ENCODE measurements at places on chromosomes 16 and 17.

DNA sequence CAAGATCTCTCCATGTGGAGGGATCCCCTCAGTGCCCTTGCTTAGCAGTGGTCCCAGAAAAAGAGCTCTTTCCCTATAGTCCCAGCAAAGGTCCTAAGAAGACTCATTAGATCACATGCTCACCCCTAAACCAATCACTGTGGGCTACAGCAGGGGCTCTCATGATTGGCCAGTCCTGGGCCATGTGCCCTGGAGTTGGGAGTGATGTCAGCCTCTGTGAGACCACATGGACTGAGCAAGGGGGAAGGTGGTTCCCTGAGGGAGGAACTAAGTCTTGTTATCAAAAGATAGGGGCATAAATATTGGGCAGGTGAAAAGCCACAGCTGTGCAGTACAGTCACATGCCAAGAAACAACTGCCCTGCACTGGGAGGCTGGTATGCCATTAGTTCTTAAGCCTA lies 51.3 kb downstream of the SCNN1B start:
- no peak for DNase-seq

GRCh38 chr16:55835581-55835980 lies 2.7 kb upstream of the CES1 start:
- no peak for DNase-seq

- DNase-seq, result peak; percentile 84
These were observed at the start of gene OSGIN1 for GRCh38 chr16:83952940-83953795. Gene OSGIN1 (plus strand): TSS chr16:83953240. CDS start chr16:83957672, 4,432 bp downstream.

GRCh38 chr17:71511266-71511995 lies 609.4 kb upstream of the SOX9 start:
- no peak for DNase-seq

DNA sequence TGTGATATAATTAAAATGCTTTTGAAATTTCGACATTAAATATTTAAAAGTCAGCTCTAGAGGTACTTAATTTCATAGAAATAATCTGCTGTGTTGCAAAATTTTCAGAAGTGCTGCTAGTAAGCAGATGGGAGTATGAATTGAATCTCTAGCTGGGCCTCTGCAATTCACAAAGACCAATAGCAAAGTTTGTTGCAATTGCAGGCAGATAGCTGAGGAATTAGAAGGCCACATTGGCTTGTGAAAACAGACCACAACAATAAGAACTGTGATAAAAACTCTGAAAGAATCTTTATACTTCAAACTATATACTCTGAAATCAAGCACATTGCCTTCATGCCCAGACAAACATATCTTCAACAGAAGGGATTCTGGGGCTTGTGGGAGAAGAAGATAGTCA lies 636.3 kb upstream of the SOX9 start:
- DNase-seq, result no peak

DNA sequence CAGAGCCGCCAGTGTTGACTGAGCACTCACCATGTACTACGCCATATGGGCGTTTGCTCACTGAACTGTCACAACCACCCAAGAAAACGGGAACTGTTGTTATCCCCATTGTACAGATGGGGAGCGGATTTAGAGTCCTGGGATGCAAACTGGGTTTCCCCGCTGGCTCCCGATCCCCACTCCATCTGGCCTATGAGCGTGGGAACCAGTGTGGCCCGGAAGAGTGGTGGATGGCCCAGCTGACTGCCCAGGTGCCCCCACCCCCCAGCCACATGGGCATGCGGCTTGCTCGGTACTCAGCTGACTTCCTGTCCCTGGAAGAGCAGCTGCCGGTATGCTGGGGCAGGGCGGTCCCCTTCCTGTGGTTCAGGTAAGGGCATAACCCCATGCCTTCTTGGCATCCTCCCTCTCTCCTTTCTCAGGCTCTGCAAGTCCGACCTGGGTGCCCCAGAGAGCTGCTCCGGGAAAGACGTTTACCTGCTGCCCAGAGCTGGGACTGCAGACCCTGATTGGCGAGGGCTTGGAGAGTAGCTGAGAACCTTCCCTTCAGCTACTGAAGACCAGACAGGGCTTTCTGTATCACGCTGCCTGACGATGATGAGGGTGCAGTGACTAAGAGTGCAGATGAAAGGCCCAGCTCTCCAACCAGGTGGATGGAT lies 16.2 kb downstream of the SOCS3 start:
- peak; percentile 75 for DNase-seq

DNA sequence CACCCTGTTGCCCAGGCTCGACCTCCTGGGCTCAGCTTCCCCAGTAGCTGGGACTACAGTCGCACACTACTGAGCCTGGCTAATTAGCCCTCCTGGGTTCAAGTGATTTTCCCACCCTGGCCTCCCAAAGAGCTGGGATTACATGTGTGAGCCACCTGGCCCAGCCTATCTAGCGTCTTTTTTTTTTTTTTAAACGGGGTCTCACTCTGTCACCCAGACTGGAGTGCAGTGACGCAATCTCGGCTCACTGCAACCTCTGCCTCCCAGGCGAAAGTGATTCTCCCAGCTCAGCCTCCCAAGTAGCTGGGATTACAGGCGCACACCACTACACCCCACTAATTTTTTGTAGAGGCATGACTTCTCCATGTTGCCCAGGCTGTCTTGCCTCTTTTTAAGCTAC lies 33.3 kb downstream of the GLG1 start:
- DNase-seq, result no peak

DNA sequence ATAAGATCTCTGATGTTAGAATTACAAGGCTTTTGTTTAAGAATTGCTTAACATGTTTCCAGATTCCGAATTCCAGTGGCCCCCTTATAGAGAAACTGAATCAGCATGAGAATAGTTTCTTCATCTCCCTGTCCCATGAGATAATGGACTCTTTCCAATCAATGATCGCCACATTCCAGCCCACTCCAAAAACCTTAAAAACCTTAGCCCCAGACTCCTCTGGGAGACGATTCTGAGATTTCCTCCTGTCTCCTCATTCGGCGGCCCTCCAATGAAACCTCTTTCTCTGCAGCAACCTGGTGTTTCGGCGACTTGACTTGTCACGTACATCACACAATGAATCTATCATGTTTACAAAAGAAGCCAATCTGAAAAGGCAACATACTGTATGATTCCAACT lies 197.1 kb upstream of the PSMD7 start:
- DNase-seq, result no peak

DNA sequence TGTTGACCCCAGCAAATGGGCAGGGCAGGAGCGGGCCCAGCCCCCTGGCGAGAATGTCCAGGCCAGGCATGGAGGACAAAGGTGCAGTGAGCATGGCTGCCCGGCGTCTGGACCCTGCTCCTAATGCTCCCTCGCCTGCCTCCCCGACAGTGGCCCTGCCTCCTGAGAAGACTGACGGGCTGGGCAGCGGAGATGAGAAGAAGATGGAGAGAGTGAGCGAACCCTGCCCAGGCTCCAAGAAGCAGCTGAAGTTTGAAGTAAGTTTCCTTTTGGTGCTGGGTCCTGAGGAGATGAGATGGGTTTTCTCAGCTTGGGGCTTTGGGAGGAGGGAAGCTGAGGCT lies 59.7 kb downstream of the SNX20 start:
- DNase-seq, result no peak

GRCh38 chr17:58052945-58053715 lies 30.1 kb upstream of the DYNLL2 start:
- DNase-seq, result no peak

DNA sequence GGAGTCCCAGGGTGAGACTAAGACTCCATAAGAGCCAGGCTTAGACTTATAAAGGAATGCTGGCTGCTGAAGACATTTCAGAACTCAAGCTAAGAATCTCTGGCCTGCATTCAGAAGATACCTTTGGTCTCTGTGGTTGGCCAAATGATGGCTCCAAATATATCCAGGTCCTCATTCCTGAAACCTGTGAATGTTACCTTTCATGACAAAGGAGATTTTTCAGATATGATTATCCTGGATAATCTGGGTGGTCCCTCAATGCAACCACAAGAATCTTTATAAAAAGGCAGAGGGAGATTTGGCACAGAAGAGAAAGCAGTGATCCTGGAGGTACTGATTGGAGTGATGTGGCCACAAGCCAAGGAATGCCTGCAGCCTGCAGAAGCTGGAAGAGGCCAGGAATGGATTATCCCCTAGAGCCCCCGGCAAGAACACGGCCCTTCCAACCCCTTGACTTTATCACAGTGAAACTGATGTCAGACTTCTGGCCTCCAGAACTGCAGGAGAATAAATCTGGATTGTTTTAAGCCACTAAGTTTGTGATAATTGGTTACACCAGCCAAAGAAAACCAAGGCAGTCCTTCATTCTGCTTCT lies 253.3 kb downstream of the SLC39A11 start:
- no peak for DNase-seq

DNA sequence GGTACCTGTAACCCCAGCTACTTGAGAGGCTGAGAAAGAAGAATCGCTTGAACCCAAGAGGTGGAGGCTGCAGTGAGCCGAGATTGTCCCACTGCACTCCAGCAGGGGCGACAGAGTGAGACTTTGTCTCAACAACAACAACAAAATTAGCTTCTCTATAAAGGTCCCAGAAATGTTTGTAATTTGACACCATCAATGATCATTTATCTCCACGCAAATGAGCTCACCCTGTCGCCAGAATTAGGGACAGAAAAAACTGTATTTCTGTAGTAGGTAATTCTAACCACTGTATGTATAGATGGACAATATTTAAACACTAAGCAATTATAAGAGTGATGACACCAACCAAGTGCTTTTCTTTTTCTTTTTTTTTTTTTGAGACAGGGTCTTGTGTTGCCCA lies 10.7 kb downstream of the C17orf78 start:
- DNase-seq, result no peak

DNA sequence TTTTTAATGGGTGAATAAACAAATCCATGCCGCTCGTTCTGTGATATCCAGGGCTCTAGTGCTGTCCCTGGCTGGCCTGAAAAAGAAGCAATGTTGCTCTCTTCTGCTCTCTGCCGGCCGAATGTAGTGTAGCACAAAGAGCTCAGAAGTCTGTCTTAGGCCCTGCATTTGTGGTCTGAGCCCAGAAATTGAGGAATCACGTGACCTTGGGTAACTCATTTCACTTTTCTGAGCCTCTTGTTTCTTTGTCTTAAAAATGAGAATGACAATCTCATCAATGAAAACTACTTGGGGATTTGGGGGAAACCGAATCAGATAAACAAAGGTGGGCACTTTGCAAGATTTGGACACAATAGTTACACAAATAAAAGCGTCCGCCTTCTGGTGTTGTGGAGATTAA lies 381.6 kb upstream of the ASIC2 start:
- DNase-seq, result peak; percentile 65

- DNase-seq, result no peak
These were observed 71.2 kb upstream of the LGALS9 start for GRCh38 chr17:27559506-27560481.

- no peak for DNase-seq
These were observed 18.4 kb upstream of the RBBP6 start for GRCh38 chr16:24520983-24521382.

- no peak for DNase-seq
These were observed 4.2 kb upstream of the FBXL16 start for GRCh38 chr16:709566-710499.

GRCh38 chr16:11310997-11311561 lies 29.9 kb upstream of the PRM1 start:
- DNase-seq, result peak; percentile 52

- no peak for DNase-seq
These were observed 44.3 kb downstream of the FZD2 start for GRCh38 chr17:44601539-44601938.

DNA sequence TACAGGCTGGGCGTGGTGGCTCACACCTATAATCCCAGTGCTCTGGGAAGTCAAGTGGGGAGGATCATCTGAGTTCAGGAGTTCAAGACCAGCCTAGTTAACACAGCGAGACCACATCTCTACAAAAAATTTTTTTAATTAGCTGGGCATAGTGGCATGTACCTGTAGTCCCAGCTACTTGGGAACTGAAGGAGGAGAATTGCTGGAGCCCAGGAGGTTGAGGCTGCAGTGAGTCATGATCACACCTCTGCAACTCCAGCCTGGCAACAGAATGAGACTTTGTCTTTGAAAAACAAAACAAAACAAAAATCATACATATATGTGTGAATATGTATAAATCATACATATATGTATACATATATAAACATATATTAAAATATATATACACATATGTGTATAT lies 54.1 kb upstream of the MARCHF10 start:
- DNase-seq, result no peak

- no peak for DNase-seq
These were observed 242.4 kb downstream of the ZFHX3 start for GRCh38 chr16:72805486-72805885.

DNA sequence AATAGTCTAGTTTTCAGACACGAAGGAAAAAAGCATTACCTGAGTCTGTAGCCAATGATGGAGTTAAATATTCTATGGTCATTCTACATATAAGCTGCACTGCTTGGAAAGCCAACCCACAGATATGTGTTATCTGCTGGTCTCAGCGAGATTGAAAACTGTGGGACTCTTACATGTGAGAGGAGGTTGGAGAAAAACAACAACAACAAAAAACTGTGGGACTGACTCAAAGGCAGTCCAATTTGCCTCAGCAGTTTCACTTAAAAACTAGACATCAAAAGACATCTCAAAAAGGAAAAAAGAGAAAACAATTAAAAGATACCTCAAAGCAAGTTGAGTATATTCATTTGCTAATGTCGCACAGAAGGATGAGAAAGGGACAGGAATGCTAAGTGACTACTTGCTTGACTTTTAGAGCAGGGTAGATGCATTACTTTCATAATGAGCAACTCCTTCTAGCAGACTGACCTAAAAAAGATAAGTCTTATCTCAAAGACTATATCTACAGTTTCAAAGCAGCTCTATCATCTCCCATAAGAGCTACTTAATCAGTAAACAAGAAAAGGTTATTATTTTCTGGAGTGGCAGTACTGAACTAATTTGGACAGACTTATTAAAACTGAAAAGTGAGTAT lies 35.5 kb upstream of the ITGA2B start:
- DNase-seq, result peak; percentile 55

DNA sequence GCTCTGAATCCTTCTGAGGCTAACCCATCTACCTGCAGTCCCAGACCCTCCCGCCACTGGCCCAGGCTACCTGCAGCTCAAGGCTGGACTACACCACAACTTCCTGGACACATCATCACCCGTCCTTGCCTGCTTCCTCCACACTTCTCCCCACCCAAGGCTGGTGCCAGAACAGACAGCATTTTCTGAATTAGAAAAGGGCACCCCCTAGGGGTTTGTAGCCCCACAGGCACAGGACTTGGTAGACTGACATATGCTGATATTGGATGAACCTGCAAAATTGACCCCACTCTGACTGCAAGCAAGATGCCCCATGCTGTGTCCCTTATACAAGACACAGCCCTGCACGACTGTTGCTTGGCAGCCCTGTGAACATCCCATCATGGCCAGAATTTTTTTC lies 271.5 kb upstream of the C16orf82 start:
- peak; percentile 28 for DNase-seq

GRCh38 chr17:76142585-76143041 lies 1.6 kb upstream of the FOXJ1 start:
- no peak for DNase-seq

All from activated CD4-positive, alpha-beta T cell treated with anti-CD3 and anti-CD28 coated beads, Interleukin-2, Interleukin-4, amounts not matched to agents 100 ng/mL and 50 ng/mL, durations not matched to agents 16 hours and 8 hours (primary cell).